ENCODE measurements at places on chromosomes 3 and 15. TPM values are rescaled to one million over a fixed set of nuclear protein-coding genes. Genes with fewer than 3 reads are reported as not detected.

Gene CCDC54
- not detected for polyA plus RNA-seq

Gene OXNAD1
- polyA plus RNA-seq: 18.5 TPM

Gene XXYLT1
- polyA plus RNA-seq: 28.9 TPM

Gene CCDC39
- polyA plus RNA-seq: 5.1 TPM

GRCh38 chr15:67358391-67358790 is 103.8 kb downstream of the IQCH start:
- no peak for DNase-seq

GRCh38 chr3:120077731-120078130 is 16.5 kb downstream of the GSK3B start:
- no peak for DNase-seq
